Left hindlimb (tissue), 1 donor: ENCODE measurements at places on chromosomes 2 and 18.
A peak's percentile ranks its signal among the peaks of the same experiment; 100 is the strongest.

GRCh38 chr2:168613551-168613950 lies 157.5 kb downstream of the CERS6 start:
- no peak for DNase-seq

DNA sequence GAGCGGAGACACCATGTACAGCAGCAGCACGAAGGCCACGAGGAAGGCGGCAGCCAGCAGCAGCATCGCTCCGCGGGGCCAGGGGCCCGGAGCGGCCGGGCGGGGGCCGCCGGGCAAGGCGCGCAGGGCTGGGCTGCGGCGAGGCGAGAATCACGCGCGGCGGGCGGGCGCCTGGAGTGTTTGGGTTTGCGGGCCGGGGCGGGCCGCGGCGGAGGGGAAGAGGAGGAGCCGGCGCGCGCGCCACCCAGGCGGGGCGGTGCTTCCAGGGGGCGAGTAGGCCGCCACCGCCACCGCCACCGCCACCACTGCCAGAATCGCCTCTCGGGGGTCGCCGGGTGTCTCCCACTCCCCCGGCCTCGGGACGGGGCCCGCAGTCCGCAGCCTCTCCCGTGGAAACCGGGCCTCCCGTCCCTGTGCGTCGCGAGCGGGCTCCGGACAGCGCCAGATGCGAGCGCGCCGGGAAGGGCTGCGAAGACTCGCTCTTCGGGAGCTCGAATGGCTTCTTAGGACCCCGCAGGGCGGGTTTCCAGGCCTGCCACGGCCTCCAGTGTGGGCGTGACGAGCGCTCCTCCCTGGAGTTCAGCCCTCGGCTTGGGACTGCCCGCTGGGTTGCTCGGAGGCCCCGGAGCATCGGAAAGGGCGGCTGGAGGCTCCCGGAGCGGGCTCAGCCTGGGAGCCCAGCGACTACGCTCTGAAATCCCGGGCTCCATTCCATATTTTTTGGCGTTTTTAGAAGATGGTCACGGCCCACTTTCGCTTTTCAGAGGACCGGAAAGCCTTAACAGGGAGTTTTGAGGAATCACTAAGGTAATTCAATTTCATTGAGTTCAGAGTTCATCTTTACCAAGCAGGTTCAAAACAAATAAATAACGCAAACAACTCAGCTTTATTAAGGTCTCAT lies at the start of gene KDSR:
Gene KDSR, minus strand, starts transcription at position 154 of the 901 bp plus-strand sequence. Its CDS starts 88 bp downstream, at position 66.
- peak; percentile 98 for DNase-seq

- DNase-seq = no peak
These were observed 12.0 kb downstream of the SNORC start for GRCh38 chr2:232882085-232882484.

- DNase-seq = no peak
These were observed 35.1 kb downstream of the HADHB start for GRCh38 chr2:26279886-26280285.

DNA sequence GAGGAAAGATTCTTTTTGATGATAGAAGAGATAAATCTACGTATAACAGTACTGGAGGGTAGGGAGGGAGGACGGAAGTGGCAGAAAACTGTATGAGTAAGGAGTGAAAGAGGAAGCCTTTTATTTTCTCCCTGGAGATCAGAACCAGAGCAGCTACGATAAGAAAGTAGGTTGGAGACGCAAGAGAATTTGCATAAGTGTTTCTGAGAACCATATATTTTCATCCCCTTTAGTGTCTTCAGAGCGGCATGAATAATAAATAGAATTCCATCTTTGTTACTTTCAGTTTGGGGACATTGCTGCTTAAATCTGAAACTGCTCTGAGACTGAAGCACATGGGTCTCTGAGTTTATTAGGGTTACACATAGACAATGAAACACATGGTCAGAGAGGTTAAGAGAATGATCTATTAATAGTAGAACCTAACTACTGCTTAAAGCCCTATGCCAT lies 230.2 kb upstream of the TNP1 start:
- no peak for DNase-seq

GRCh38 chr2:199207011-199207410 lies 250.7 kb downstream of the SATB2 start:
- DNase-seq = no peak

DNA sequence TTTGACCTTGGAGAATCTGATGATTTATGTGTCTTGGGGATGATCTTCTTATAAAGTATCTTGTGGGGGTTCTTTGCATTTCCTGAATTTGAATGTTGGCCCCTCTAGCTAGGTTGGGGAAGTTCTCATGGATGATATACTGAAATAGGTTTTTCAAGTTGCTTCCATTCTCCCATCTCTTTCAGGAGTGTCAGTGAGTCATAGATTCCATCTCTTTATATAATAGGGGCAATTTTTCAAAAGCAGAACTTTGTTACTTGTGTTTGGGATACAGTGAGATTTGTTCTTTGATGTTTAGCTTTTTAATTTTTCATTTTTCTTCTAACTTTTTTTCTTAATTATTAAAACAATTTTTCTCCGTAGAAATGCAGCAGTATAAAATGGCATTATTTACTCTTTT lies 19.4 kb downstream of the TMEM87B start:
- no peak for DNase-seq

GRCh38 chr18:5476961-5477800 lies 66.6 kb downstream of the EPB41L3 start:
- DNase-seq = no peak

DNA sequence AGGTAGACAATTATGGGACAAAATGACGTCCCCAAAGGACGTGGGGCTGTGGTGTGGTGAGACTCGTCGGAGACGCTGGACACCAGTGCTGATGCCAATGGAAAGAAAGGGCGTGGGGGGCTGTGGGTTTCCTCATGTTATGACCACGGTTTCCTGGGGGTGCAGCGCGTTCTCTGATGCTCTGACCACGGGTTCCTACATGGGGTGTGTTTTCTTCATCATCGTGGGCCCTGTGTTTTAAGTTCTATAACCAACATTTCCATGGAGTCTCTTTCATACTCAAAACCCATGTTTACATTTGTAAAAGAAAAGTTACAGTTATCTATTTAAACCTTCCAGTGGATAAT lies 141.6 kb downstream of the RTP5 start:
- DNase-seq = no peak

DNA sequence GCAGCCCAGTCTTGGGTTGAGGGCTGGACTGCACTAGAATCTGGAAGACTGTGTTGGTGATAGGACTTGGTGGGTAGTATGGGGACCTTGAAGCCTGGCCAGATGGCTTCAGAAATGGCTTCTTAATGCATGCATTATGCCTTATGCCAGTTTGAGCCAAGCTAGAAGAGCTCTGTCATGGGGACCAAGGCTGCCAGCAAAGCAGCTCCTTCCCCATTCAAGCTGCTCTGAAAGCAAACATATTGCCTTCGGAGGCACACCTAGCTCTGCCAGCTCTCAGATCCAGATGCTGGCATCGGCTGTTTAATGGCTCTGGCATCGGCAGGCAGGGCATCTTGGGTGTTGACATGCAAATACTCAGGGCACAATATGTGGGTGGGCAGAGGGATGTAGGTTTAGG lies 59.0 kb upstream of the IGFBP5 start:
- no peak for DNase-seq

- no peak for DNase-seq
These were observed 18.1 kb upstream of the ROCK1 start for GRCh38 chr18:21129566-21130216.

DNA sequence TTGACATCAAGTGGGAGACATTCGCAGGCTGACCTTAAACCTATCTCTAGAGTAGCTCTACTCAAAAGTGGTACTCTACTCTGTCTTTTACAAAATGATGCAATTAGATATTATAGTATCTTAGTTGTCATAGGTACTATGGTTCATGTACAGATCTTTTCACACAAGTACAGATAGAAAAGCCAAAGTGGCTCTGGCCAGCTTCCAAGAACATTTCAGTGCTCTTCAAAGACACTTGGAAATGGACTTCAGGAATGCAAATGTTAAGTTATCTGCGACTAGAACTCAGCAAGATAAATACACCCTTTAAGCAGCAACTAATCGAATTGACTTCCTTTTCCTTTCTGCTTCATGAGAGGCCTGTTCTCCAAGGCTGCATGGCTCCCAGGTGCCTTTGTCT lies 718.7 kb upstream of the FAM98A start:
- no peak for DNase-seq

- no peak for DNase-seq
These were observed 213.9 kb upstream of the KLHL29 start for GRCh38 chr2:23171108-23171507.

DNA sequence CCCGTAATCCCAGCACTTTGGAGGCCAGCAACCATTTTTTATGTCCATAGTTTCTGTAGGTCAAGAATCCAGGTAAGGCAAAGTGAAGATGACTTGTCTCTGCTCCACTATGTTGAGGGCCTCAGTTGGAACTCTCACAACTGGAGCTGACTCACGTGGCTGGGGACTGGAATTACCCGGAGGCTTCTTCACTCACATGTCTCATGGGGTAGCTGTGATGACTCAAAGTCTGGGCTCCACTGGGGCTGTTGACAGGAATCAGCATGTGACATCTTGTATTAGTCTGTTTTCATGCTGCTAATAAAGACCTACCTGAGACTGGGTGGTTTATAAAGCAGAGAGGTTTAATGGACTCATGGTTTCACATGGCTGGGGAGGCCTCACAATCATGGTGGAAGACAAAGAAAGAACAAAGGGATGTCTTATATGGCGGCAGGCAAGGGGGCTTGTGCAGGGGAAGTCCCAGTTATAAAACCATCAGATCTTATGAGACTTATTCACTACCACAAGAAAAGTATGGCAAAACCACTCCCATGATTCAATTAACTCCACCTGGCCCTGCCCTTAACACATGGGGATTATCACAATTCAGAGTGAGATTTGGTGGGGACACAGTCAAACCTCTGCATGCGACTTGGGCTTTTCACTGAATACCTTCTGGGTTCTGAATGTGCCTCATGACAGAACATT lies 7.8 kb upstream of the PPP1R1C start:
- DNase-seq = no peak

- DNase-seq = peak; percentile 59
These were observed 5.9 kb upstream of the MRPL19 start for GRCh38 chr2:75640621-75641121.

GRCh38 chr2:208064220-208064961 lies 39.1 kb upstream of the PLEKHM3 start:
- no peak for DNase-seq

- peak; percentile 52 for DNase-seq
These were observed 79.7 kb upstream of the IGFBP5 start for GRCh38 chr2:216775043-216775453.

DNA sequence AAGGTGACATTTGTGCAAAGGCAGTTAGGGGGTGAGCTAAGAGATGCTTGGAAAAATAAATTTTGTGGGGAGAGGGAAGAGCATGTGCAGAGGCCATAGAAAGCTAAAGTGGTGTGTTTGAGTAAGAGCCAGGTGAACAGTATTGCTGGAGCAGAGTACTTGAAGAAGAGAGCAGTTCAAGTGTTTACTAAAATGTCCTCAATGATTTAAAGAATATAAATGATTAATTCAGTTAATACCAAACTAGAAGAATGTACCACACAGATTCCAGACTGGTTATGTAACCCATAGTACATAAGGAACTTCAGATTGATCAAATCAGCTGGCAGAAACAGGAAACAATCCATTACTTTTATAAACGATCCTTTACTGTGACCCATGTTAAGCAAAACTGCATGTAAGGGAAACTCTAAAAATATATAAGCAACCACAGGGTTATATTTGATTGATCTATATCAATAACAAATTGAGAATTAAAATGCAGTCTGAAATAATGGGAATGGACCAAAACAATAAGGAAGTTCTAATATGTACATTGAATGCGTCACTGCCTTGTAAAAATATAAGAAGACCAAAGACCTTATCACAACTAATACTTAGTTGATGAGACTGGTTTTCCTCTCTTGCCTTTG lies 76.9 kb downstream of the LDAH start:
- no peak for DNase-seq

GRCh38 chr18:70454704-70455322 lies 166.0 kb downstream of the SOCS6 start:
- no peak for DNase-seq

DNA sequence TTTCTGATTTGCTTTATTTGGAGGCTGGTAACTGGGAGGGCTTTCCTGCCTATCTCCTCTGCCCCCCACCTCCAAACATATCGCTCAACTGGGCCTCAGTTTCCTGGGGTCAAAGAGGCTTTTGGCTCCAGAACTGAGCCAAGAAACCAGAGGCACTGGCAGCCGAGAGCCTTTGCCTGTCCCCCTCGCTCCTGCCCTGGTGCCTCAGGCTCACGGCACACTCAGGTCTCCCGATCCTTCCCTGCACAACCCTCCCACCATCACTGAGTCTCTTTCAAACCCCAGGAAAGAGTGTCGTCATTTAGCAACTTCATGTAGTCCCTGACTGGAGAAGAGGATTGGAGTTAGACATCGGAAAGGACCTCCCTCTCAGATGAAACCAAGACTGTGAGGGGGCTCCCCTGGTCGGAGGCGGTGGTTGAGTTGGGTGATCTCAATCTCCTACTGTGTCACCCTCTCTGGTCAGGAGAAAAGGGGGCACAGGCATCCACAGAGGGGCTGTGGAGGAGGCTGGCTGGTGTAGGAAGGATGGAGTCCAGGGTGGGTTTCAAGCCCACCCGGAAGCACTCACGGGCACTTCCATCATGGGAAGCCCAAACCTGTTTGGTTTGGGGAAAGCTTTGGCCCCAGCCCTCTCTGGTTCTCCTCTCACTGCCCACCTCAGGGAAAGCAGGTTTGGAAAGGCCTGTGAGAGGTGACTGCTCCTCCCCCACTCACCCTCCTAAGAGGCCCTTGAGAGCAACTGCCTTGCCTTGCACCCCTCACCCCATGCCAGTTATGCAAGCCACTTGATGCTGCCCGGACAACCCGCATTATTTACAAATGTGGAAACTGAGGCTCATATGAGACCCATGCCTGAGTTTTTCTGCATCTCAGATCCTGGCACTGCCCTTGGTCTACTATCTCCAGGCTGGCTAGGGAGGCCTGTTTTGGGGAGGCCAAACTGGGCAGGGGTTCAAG lies 62.3 kb downstream of the TNS1 start:
- no peak for DNase-seq

DNA sequence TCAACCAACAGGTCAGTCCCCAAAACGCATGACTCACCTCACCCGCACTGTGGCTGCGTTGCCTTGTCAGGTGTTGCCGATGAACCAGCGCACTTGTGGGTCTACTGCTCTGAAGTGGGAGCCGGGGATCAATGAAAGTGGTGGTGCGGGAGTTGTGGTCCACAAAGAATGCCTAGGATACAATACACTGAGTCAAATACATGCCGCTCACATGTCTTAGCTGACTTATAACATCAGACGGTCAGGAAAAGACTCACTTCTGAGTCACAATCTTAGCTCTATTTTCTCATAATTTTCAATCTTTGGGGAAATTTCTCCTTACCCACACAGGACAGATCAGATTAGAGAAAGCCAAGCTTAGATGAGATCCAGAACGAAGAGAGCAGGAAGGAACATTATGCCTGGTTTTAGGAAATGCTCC lies 107.1 kb upstream of the STK17B start:
- no peak for DNase-seq

GRCh38 chr2:24011250-24012104 lies 1.6 kb downstream of the MFSD2B start:
- no peak for DNase-seq
